ENCODE measurements at places on chromosomes 6 and 20. TPM values are rescaled to one million over a fixed set of nuclear protein-coding genes. Genes with fewer than 3 reads are reported as not detected.

Gene FIG4
- total RNA-seq = 11.6 TPM

Gene BPIFB1
- total RNA-seq = not detected

Gene COL21A1
- not detected for total RNA-seq

Gene OPRM1
- total RNA-seq = not detected

Gene PERP
- 4.6 TPM for total RNA-seq

Gene DEFB124
- total RNA-seq = not detected

Gene PRPH2
- total RNA-seq = not detected

Gene MCHR2
- total RNA-seq = not detected

Gene TMEM200A
- total RNA-seq = 3.1 TPM

Gene FITM2
- 4.8 TPM for total RNA-seq

Gene MEI4
- total RNA-seq = not detected

Gene NPEPL1
- total RNA-seq = 30.7 TPM

Gene OLIG3
- not detected for total RNA-seq

Gene TCP11
- not detected for total RNA-seq

DNA sequence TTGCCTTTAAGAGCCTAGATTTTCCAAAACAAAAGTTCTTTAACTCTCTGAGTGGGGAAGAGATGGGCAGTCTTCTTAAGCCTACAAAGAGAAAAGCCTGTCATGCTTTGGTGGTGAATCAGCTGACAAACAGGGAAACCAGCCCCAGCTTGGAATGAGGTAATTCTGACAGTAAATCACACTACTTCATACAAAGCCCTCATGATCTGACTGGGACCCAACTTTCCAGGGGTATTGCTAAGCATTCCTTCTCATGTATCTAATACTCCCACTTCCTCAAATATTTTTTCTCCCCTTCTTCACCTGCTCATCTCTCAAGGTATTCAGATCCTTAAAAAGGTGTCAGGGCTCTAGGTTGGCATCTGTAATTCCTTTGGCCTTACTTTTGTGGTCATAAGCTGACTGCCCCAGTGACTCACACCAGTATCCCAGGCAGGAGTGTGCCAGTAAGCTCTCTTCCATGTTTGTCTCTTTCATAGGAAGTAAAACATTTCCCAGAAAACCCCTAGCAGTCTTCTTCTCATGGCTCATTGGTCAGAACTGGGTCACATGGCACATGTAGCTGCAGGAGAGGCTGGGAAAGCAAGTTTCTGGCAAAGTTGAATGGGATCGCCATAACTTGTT, 15.0 kb upstream of the TBC1D22B start:
- no peak overlapping the region for H3K4me3 ChIP-seq
- no peaks in the 10 kb centered on the region for H3K27me3 ChIP-seq
- no peak for DNase-seq
- H3K4me1 ChIP-seq = peaks cover 19% of the 10 kb centered on the region
- H3K36me3 ChIP-seq = no peaks in the 10 kb centered on the region

DNA sequence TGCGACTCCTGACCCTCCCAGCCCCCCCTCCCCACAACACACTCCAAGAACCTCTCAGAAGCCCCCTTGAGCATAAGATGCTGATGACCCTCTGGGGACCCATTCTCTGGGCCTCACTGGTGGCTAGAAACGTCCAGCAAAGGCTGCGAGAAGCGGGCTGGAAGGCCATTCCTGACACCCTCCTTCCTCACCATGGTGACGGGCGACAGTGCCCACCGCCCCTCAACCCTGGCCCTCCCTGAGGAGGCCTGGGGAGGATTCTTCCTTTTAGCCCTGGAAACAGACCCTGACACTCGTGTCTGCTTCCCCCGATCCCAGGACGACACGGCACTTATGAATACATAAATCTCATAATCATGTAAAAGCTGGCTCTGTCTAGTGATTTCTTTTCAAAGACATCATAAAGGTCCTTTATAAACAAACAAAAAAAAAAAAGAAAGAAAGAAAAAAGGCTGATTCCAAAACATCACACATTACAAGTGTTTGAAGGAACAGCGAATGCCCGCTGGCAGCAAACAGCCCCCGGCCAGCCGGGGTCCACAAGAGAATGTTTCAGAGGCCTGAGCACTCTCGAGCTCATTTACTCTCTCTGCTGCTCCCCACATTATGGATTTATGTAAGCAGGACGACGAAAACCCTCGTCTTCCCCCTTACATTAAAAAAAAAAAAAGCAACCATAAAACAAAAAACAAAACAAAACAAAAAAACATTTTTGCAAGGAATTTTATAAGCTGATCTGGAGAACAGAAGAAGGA, 40.7 kb downstream of the PREX1 start:
- no peak overlapping the region for H3K4me3 ChIP-seq
- no peak for DNase-seq
- no peaks in the 10 kb centered on the region for H3K27me3 ChIP-seq
- peaks cover 48% of the 10 kb centered on the region for H3K4me1 ChIP-seq
- H3K36me3 ChIP-seq = peaks cover 39% of the 10 kb centered on the region

- no peaks in the 10 kb centered on the region for H3K36me3 ChIP-seq
- no peak for DNase-seq
- H3K27me3 ChIP-seq = no peaks in the 10 kb centered on the region
- no peaks in the 10 kb centered on the region for H3K4me1 ChIP-seq
Measured at GRCh38 chr6:110318971-110319370, 39.2 kb downstream of the METTL24 start.

- no peaks in the 10 kb centered on the region for H3K4me1 ChIP-seq
- H3K36me3 ChIP-seq = no peaks in the 10 kb centered on the region
- no peak overlapping the region for H3K27ac ChIP-seq
Measured at GRCh38 chr6:168515376-168515775, 74.4 kb downstream of the SMOC2 start.

GRCh38 chr6:127494240-127494767, 24.8 kb downstream of the MTCL3 start:
- no peak for DNase-seq
- peaks cover 17% of the 10 kb centered on the region for H3K4me1 ChIP-seq
- no peak overlapping the region for H3K4me3 ChIP-seq
- H3K36me3 ChIP-seq = peaks cover 10% of the 10 kb centered on the region
- H3K27me3 ChIP-seq = peaks cover 8% of the 10 kb centered on the region
- H3K27ac ChIP-seq = peak overlapping the region; percentile 58

DNA sequence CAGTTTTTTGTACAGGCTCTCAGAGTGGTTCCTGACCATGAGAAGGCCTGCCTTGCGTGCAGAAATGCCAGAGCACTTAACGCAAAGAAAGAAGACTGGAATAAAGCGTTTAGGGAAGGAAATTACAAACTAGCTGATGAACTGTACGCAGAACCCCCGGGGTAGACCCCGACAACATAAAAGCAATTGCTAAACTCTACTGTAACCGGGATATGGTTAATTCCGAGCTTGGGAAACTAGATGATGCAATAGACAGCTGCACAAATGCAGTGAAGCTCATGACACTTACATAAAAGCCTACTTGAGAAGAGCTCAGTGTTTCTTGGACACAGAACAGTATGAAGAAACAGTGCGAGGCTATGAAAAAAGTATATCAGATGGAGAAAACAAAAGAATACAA, 35.7 kb downstream of the CITED2 start:
- no peak for DNase-seq
- H3K27me3 ChIP-seq = no peaks in the 10 kb centered on the region
- no peak overlapping the region for H3K4me3 ChIP-seq
- no peak overlapping the region for H3K27ac ChIP-seq

DNA sequence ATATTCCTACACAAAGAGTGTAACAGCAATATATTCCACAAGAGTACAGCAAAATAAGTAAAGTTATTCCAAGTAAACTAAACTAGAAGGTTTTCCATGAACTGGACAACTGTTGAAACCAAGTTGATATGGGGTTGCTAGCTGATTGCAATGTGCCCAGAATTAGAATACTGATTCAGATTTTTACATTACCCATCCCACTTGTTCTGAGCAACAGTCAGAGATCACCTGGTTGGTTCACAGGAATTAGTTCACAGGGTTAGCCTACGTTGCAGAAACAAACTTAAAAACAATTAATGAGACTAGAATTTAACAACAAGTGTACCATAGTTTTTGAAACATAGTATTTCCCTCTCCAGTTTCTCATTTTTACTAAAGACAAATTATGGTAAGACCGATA, 49.1 kb downstream of the CEP85L start:
- no peak overlapping the region for H3K27ac ChIP-seq
- H3K4me1 ChIP-seq = peaks cover 14% of the 10 kb centered on the region
- no peaks in the 10 kb centered on the region for H3K27me3 ChIP-seq

DNA sequence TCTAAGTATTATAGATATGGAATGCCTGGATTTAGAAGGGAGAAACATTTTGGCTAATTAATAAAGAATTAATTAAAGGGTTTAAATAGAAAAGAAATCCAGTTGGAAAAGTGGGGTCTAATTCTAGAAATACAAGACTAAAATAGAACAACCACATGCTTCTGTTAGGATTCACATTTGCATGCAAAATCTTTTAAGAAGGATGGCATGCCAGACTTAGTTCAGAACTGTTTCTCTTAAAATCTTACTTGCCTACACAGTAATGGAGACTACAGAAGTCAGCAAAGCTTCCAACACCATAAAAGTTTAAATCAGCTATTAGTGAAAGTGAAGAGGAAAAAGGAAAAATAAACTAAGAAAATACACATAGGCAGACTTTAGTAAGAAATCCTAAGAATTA, 32.7 kb upstream of the KATNA1 start:
- no peak overlapping the region for H3K27ac ChIP-seq
- peaks cover 48% of the 10 kb centered on the region for H3K36me3 ChIP-seq
- no peaks in the 10 kb centered on the region for H3K27me3 ChIP-seq
- H3K4me3 ChIP-seq = no peak overlapping the region
- peaks cover 7% of the 10 kb centered on the region for H3K4me1 ChIP-seq
- DNase-seq = no peak

DNA sequence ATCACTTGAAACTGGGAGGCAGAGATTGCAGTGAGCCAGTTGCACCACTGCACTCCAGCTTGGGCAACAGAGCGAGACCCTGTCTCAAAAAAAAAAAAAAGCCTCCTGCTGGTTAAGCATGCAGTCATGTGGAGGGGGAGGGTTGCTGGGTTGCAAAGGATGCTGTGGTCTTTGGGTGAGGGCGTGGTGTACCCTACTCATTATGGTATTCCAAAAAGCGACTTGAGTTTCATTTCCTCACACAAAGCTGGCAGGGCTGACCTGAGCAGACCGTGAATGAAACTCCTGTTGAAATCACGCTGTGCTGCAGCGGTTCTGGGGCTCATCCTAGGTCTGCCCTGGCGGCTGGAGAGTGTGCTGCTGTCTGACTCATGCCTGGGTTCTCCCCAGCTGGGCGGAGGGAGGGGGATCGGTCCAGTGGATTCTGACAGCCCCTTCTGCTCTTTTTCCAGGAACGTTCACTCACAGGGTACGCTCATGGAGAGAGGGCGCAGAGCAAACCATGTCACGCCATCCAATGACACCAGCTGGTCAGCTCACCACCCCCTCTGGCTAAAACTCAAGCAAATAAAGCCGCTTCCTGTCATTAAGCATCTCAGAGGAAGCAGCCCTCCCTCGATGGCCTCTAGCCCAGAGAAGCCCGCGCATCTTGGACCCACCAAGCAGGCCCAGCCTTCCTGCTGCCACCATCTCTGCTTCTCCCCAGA, 166.2 kb downstream of the SCML4 start:
- peak; percentile 81 for DNase-seq
- peak overlapping the region; percentile 68 for H3K4me3 ChIP-seq
- peaks cover 6% of the 10 kb centered on the region for H3K36me3 ChIP-seq
- peaks cover 4% of the 10 kb centered on the region for H3K27me3 ChIP-seq

DNA sequence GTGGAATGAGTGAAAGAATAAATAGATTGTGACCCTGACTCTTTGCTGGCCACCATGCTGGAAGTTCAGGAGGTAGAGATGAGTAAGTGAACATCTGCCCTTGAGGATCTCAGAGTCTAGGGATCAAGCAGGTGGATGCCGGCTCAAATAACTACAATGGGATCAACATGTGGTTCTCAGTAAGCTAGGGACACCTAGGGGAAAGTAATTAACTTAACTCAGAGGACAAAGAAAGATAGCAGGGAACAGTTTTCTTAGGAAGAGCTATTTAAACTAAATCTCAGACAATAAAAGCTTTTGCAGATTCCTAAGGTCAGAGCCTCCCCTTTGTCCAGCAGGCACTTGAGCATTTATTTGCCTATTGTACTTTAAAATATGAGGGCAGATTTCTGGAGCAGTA, 29.1 kb downstream of the SLC13A3 start:
- H3K4me1 ChIP-seq = no peaks in the 10 kb centered on the region
- DNase-seq = no peak
- peaks cover 45% of the 10 kb centered on the region for H3K27me3 ChIP-seq
- H3K4me3 ChIP-seq = no peak overlapping the region

GRCh38 chr20:44405785-44406571, 50.5 kb downstream of the HNF4A start:
- H3K36me3 ChIP-seq = no peaks in the 10 kb centered on the region
- DNase-seq = no peak
- H3K27ac ChIP-seq = peak overlapping the region; percentile 39
- no peaks in the 10 kb centered on the region for H3K4me1 ChIP-seq
- no peak overlapping the region for H3K4me3 ChIP-seq
- no peaks in the 10 kb centered on the region for H3K27me3 ChIP-seq

- peaks cover 2% of the 10 kb centered on the region for H3K36me3 ChIP-seq
- no peak for DNase-seq
- H3K4me1 ChIP-seq = no peaks in the 10 kb centered on the region
- H3K4me3 ChIP-seq = no peak overlapping the region
- H3K27ac ChIP-seq = no peak overlapping the region
- peaks cover 3% of the 10 kb centered on the region for H3K27me3 ChIP-seq
Measured at GRCh38 chr6:159623156-159623555, 69.9 kb downstream of the SOD2 start.

DNA sequence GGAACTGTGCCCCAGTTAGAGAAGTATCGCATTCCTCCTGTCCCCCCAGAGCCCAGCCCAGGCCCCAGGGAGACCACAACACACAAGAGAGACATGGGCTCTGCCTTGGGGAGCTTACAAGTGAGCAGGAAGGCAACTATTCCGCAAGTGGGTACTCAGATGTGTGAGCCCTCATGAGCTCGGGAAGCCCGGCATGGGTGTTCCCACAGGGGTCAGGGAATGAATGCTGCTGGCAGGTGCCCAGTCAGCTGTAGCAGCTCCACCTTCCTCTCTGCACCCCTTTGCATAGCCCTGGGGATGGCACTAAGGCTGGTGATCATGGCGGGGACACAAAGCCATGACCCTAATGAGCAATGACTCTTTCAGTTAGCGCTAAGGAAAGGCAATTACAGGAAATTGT, 194.1 kb downstream of the SYNDIG1 start:
- DNase-seq = no peak
- no peak overlapping the region for H3K27ac ChIP-seq
- no peaks in the 10 kb centered on the region for H3K27me3 ChIP-seq
- H3K4me1 ChIP-seq = no peaks in the 10 kb centered on the region
- H3K36me3 ChIP-seq = no peaks in the 10 kb centered on the region

Data from activated CD4-positive, alpha-beta T cell treated with anti-CD3 and anti-CD28 coated beads, Interleukin-2, amount 10 ng/mL, durations not matched to agents 7 days and 5 days (primary cell).